ENCODE measurements at places on chromosomes 16 and 17.
A peak's percentile ranks its signal among the peaks of the same experiment; 100 is the strongest.

DNA sequence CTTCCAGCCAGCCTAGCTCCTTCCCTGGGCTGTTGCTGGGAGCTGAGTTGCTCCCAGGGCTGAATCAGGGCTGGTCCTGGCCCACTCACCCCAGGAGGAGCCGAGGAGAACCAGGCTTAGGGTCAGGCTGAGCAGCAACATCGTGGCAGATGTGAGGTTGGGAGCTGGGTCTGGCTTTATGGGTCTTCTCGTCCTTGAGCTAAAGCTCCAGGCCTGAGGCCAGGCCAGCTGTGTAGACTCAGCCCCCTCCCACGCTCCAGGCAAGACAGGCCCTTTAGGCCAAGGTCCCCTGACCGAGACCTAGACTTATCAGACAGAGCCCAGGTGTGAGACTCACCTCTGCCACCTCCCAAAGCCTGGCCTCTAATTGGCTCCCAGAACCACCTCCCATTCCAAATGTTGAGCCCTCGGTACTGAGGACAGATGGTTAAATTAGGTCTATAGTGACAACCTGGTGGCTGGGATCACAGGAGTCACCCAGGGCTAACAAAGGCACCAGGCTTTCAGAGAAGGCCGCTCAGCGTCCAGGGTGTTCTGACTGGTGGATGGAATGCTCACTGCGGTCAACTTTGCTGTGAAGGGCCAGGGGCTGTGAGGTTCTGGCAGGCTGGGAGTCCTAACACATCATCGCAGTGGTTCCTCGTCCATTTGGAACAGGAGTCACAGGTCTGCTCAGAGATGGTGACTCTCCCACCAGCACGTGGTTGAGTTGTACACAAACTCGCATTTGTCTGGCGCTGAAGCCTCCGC is at the start of gene CTRL:
TSS of gene CTRL (minus strand) at position 151 of the 750 bp plus-strand sequence. CDS start at position 141, 10 bp downstream.
- no peak for DNase-seq

DNA sequence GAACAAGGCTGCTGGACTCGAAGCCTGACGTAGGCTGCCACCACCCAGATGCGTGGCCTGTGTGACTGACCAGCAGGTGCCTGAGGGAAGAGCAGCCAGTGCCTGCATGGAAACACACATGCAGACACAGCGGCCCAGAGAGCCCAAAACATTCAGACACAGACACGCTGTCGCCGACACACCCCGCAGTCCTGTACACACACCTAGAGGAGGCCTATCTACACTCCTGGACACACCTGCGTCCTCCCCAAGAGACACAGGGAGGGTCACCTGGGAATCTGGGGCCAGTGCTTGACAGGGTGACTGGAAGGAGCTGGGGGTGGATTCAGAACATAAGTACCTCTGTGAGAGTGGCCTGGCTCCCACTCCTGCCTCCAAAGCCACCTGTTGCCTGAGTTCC is 6.1 kb upstream of the TSPOAP1 start:
- DNase-seq: no peak

GRCh38 chr17:60604686-60605334 is 4.8 kb downstream of the PPM1D start:
- peak; percentile 36 for DNase-seq

DNA sequence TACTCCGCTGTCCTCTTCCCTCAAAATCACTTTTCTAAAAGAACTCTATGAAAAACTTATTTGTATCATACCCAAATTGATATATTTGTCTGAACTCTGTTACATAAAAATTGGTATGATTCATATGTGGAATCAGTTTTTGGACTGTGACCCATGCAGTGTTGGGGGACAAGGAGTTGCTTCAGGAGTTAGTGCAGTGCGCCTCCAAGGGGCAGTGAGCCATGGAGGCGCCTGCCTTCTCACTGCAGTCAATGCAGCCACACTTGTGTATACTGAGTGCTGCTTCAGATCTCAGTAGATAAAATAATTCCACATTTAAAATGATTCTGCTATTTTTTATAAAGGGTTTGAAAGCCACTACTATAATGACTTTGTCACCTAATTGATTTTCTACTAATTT is 32.5 kb downstream of the DGKE start:
- no peak for DNase-seq

DNA sequence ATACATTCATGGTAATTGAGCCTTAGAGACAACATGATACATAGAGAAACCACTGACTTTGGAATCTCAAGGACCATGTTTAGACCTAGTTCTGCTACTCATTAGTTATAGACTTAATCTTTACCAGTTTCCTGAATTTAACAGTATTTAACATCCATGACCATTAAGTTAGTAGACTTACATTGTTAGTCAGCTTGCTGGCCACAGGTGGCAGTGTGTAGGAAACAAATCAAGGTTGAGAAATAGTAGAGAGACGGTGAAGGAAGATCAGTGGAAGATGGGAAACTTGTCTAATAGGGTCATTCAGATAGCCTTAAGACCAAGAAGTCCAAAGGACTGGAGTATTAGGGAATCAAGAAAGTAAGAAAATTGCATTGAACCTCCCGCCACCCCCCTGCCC is 31.0 kb downstream of the OMG start:
- DNase-seq: no peak

DNA sequence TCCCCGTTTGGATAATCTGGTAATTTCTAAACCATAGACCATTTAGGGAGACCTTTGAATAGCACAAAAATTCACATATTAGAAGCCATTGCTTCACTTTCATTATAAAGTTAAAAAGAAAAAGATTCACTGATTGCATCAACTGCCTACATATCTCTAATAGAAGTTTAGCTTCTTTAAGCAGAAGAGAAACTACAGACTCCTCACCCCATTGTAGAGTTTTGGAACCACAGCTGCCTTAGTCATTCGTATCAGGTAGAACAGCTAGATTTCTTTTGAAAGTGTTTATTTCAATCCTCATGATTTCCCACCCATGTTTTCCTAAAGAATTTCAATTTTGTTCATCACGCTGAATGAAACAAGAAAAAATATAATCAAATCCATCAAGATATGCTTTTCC is 144.8 kb downstream of the CDH8 start:
- no peak for DNase-seq

DNA sequence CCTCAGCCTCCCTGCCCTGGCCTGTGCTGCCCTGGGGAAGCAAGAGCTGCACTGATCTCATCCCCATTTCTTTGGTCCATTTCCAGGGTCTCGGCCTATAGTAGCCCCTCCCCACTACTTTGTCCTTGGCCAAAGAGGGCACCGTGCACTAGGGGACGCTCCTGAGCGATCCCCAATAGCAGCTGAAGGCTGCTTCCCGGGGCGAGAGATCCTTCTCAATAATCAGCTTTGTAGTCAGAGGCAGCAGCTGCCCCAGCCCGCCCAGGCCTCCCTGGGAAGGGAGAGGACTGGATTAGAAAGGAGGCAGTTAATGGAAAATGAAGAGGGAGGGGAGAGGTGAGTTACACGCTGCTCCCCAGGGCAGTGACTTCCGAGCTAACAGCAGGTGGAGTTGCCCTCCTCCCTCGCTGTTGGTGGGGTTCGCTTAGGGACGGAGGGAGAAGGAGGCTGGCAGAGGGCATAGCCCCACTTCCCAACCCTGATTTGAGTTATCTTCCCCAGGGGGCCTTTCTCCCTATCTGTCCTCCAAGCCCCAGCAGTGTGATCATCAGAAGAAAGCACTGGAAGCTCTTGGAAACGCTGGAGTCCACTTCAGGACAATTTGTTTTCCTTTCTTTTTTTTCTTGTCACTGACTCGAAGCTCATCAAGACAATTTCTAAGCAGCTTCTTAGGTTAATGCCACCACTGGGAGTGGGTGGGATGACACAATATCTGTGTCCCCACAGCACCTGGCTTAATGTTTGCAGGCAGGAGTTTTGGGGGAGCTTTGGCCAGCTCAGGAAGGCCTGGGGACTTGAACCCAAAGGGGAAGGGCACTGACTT is 2.6 kb downstream of the MXRA7 start:
- DNase-seq: peak; percentile 50

DNA sequence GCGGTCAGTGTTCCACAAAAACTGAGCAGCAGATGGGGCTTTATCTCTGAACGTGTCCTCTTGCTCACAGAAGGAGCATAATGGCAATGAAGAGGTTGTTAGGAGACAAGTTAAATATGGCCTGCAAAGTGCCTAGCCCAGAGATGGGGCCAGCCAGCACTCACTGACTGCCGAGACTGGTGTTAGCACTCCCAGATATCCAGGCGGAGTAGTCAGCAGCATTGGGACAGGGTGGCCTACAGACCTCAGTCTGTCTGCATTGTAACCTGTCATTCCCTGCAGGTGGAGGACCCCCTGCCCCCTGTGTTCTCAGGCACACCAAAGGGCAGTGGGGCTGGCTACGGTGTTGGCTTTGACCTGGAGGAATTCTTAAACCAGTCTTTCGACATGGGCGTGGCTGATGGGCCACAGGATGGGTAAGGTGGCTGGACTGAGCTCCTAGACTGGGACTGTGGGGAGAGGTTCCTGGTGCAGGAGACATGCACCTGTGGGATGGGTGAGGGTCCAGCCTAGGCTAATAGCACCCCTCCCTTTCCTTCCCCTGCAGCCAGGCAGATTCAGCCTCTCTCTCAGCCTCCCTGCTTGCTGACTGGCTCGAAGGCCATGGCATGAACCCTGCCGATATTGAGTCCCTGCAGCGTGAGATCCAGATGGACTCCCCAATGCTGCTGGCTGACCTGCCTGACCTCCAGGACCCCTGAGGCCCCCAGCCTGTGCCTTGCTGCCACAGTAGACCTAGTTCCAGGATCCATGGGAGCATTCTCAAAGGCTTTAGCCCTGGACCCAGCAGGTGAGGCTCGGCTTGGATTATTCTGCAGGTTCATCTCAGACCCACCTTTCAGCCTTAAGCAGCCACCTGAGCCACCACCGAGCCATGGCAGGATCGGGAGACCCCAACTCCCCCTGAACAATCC is 4.2 kb downstream of the MFAP4 start:
- no peak for DNase-seq

- DNase-seq: no peak
These were observed 22.1 kb upstream of the PVALEF start for GRCh38 chr17:81143200-81143527.

- peak; percentile 78 for DNase-seq
These were observed 10.2 kb upstream of the EEF2K start for GRCh38 chr16:22195695-22196558.

DNA sequence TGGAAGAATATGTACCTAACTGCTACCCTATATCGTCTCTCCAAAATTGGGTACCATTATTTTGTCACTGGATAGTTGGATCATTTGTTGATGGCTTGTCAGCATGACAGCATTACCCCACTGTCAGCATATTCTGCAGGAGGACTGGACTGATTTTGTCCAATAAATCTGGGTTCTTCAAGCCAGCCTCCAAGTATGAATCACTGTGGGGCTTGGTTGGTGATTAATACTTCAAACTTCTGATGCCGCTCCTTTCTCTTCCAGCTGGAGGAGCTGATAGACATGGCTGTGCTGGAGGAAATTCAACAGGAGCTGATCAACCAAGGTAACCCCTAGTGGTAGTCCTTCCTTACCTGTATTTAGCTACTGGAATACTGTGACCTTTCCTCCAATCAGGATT is 2.5 kb downstream of the RPAIN start:
- DNase-seq: peak; percentile 71

GRCh38 chr17:42521036-42521435 is 15.0 kb upstream of the NAGLU start:
- DNase-seq: no peak

DNA sequence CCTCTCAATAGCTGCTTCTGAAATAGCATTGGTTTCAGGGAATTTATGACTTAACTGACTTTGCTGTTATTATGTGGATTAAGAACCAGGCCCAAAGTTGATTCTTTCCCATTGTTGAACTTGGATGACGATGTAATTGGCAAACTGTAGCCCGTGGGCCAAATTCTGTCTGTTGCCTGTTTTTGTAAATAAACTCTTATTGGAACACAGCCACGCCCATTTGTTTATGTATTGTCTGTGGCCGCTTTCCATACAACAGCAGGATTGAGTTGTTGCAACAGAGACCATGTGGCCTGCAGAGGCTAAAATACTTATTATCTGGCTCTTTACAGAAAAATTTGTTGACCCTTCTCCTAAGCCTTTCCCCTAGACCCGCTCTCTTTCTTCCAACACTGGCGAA is 31.6 kb downstream of the NTN1 start:
- no peak for DNase-seq

DNA sequence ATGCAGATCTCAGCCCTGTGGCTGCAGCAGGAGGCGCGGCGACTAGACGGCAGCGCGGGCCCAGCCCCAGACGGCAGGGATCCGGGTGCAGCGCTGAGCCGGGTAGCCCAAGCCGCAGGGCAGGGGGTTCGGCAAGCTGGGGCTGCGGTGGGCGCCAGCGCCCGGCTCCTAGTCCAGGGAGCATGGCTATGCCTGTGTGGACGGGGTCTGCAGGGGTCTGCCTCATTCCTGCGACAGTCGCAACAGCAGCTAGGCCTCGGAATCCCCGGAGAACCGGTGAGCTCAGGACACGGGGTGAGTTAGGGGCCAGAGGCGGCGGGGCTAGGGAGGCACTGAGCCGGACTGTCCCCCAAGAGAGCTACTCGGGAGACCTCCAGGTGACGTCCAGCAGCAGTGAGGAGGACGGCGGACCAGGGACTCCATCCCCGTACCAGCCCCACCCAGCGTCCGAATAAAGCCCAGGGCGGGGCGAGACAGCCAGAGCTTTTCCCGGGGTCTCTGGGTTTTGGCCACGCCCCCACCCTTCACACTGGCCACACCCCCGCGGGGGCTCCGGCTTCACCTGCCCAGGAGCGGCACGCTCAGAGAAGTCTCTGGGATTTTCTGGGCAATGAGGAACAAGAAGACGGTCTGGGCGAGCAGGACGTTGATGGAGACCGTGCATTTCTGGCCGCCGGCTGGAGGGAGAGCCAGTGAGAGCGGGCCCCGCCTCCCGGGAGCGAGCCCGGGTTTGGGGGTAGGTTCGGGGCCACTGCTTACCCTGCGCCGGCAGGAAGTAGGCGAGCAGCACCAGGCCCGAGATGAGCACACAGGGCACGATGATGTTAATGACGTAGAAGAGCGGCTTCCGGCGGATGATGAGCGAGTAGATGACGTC is 1.1 kb downstream of the C17orf107 start:
- DNase-seq: no peak

- no peak for DNase-seq
These were observed 23.6 kb upstream of the ENPP7 start for GRCh38 chr17:79706931-79707850.

- DNase-seq: peak; percentile 14
These were observed 125.9 kb upstream of the HS3ST3A1 start for GRCh38 chr17:13727441-13728171.

DNA sequence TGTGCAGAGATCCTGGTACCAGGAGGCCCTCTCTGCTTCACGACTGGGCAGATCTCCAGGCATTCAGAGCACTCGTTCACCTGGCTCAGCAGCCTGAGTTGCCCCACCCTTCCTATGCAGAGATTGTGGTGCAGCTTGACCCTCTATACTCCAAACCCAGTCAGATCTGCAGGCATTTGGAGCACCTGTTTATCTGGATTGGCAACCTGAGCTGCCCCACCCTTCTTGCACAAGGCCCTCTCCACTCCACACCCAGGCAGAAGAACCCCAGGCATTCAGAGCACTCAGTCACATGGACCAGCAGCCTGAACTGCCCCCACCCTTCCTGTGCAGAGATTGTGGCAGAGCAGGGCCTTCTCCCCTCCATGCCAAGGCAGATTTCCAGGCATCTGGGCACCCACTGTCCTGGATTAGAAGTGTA is 88.4 kb upstream of the CDH5 start:
- no peak for DNase-seq
